ENCODE measurements at places on chromosomes 5 and 9. TPM values are rescaled to one million over a fixed set of nuclear protein-coding genes. Genes with fewer than 3 reads are reported as not detected.

DNA sequence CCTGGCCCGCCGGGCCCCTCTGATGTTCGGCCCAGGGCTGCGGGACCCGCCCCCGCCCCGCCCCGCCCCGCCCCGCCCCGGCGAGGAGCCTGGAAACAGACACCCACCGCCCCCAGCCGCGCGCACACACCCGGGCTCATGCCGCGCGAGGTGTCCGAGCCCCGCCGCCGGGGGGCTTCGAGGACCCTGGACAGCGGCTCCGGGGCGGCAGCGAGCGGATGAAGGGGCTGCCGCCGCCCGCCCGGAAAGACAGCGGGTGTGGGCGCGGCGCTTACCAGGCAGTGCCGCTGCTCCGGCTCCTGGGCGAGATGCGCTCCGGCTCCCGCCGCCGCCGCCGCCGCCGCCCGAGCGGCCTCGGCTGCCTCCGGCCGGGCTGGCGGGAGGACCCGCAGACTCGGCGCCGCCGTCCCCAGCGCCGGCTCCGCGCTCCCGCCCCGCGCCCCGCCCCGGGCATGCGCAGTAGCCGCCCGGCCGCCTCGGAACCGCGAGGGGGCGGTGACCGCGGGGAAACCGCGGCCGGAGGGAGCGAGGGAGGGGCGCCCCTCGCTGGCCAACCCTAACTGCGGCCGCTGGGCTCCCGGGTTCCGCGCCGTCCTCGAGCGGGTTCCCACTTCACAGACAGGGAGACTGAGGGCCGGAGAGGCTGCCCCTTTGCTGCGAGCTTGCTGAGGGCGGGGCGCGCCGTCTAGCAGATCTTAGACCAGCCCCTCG lies at the start of gene GPRIN1:
Gene GPRIN1, minus strand, starts transcription at position 433 of the 711 bp plus-strand sequence. CDS start 10,322 bp downstream, outside the sequence.
- no peaks in the 10 kb centered on the region for H3K36me3 ChIP-seq
- H3K27me3 ChIP-seq, result peaks cover 28% of the 10 kb centered on the region
- peak; percentile 48 for DNase-seq
- H3K27ac ChIP-seq, result no peak within 1 kb of the TSS
- H3K4me1 ChIP-seq, result peaks cover 13% of the 10 kb centered on the region
- peak within 1 kb of the TSS; percentile 62 for H3K4me3 ChIP-seq

- no peaks in the 10 kb centered on the region for H3K27me3 ChIP-seq
- no peaks in the 10 kb centered on the region for H3K36me3 ChIP-seq
- no peak overlapping the region for H3K4me3 ChIP-seq
- no peak for DNase-seq
- H3K27ac ChIP-seq, result no peak overlapping the region
- no peaks in the 10 kb centered on the region for H3K4me1 ChIP-seq
Measured at GRCh38 chr9:672851-673250, 168.6 kb upstream of the DMRT1 start.

GRCh38 chr5:39379693-39380092 lies 15.4 kb upstream of the C9 start:
- no peaks in the 10 kb centered on the region for H3K4me1 ChIP-seq
- H3K27ac ChIP-seq, result no peak overlapping the region
- H3K4me3 ChIP-seq, result no peak overlapping the region
- H3K27me3 ChIP-seq, result no peaks in the 10 kb centered on the region
- DNase-seq, result peak; percentile 58

- H3K36me3 ChIP-seq, result no peaks in the 10 kb centered on the region
- no peak overlapping the region for H3K27ac ChIP-seq
- no peak for DNase-seq
- no peaks in the 10 kb centered on the region for H3K4me1 ChIP-seq
- H3K27me3 ChIP-seq, result no peaks in the 10 kb centered on the region
Measured at GRCh38 chr9:99433095-99433494, 211.0 kb downstream of the SEC61B start.

- no peak overlapping the region for H3K4me3 ChIP-seq
- H3K27me3 ChIP-seq, result no peaks in the 10 kb centered on the region
- no peaks in the 10 kb centered on the region for H3K36me3 ChIP-seq
- peaks cover 43% of the 10 kb centered on the region for H3K4me1 ChIP-seq
- no peak overlapping the region for H3K27ac ChIP-seq
Measured at GRCh38 chr9:88537761-88538091, 2.7 kb downstream of the NXNL2 start.

DNA sequence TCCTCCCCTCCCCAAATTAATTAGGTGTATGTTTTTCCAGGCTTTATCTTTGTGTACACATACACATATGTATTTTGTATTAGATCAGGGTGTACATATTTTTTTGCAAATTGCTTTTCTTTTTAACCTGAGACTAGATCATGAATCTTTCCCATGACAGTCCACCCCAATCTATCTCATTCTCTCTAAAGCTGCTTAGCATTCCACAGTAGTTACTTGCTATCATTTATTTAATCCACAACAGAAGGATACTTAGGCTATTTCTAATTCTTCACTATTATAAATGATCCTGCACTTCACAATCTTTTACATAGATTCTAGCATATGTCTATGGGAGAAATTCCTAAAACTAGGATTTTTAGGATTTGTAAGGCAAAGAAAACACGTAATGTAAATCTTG lies 43.9 kb downstream of the SH3RF2 start:
- H3K36me3 ChIP-seq, result no peaks in the 10 kb centered on the region
- H3K4me3 ChIP-seq, result no peak overlapping the region
- H3K27me3 ChIP-seq, result no peaks in the 10 kb centered on the region
- H3K27ac ChIP-seq, result peak overlapping the region; percentile 50

DNA sequence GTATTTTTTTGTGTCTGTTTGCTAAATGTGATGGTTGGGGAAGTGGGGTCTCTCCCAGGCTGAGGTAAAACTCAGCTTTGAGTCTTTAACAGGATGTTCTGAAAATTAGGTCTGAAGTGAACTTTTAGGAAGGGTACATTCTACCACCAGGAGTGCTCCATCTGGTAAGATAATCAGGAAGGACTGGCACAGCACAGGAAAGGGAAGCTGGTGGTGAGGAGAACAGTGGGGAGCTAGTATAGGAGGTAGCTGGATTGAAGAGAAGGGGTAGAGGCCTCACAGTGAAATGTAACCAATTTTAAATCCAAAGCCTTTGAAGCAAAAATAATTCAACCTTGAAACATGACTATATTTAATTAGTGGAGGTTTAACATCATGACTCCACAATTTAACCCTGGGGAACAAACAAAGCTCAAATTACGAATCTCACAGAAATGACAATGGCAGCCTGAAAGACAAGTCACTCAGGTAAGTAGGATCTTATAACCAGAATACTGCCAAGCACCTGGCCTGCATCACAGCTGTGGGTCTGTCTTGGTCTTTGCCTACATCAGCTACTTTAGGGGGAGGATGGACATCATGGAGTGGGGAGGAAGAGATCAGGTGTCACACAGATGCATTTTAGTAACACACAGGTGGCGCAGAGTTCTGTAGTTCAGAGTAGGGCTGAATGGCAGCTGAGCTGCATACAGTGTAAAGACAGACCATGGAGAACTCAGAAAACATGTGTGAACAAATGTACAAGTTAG lies 445.3 kb downstream of the DMRT2 start:
- H3K27me3 ChIP-seq, result no peaks in the 10 kb centered on the region
- no peaks in the 10 kb centered on the region for H3K36me3 ChIP-seq
- H3K4me1 ChIP-seq, result no peaks in the 10 kb centered on the region
- H3K4me3 ChIP-seq, result no peak overlapping the region

GRCh38 chr9:76657265-76657664 lies 107.0 kb upstream of the PCA3 start:
- DNase-seq, result no peak
- H3K27ac ChIP-seq, result no peak overlapping the region
- H3K4me1 ChIP-seq, result peaks cover 12% of the 10 kb centered on the region
- H3K27me3 ChIP-seq, result no peaks in the 10 kb centered on the region

- no peaks in the 10 kb centered on the region for H3K27me3 ChIP-seq
- no peak for DNase-seq
- H3K4me1 ChIP-seq, result peaks cover 5% of the 10 kb centered on the region
- no peak overlapping the region for H3K27ac ChIP-seq
- peaks cover 6% of the 10 kb centered on the region for H3K36me3 ChIP-seq
Measured at GRCh38 chr9:126438741-126439401, 112.2 kb downstream of the MVB12B start.

DNA sequence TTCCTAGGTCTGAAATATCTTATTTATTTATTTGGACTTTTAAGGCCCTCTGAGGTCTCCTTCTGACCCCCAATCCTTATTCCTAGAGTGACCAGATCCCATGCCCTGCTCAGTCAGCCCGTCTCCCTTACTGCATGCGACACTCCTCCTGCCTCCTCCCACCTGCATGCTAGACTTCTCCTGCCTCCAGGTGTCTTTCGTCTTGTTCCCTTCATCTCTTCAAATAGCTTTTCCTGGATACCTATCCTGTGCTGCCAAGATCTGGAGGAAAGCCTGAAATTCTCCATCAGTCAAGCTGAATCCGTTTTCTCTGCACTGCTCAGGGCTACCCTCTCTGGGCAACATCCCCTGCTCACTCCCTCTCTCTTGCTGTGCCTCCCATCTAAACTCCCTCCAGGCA lies 81.0 kb downstream of the PRDM6 start:
- DNase-seq, result no peak
- H3K36me3 ChIP-seq, result no peaks in the 10 kb centered on the region

GRCh38 chr5:52638732-52639131 lies 149.0 kb upstream of the ITGA1 start:
- H3K4me1 ChIP-seq, result no peaks in the 10 kb centered on the region
- no peak overlapping the region for H3K4me3 ChIP-seq
- no peaks in the 10 kb centered on the region for H3K36me3 ChIP-seq

Gene ZNF608
- 8.7 TPM for polyA plus RNA-seq

Gene ZNF483
- 0.38 TPM for polyA plus RNA-seq

Gene CDC42SE2
- polyA plus RNA-seq, result 13.3 TPM

Gene DMGDH
- 0.38 TPM for polyA plus RNA-seq

Gene TMEM215
- not detected for polyA plus RNA-seq

Gene POU5F2
- polyA plus RNA-seq, result not detected

Gene NPM1
- 3,788 TPM for polyA plus RNA-seq
